Neural crest cell (in vitro differentiated cells): ENCODE measurements at places on chromosomes 3 and 15.
A peak's percentile ranks its signal among the peaks of the same experiment; 100 is the strongest.

DNA sequence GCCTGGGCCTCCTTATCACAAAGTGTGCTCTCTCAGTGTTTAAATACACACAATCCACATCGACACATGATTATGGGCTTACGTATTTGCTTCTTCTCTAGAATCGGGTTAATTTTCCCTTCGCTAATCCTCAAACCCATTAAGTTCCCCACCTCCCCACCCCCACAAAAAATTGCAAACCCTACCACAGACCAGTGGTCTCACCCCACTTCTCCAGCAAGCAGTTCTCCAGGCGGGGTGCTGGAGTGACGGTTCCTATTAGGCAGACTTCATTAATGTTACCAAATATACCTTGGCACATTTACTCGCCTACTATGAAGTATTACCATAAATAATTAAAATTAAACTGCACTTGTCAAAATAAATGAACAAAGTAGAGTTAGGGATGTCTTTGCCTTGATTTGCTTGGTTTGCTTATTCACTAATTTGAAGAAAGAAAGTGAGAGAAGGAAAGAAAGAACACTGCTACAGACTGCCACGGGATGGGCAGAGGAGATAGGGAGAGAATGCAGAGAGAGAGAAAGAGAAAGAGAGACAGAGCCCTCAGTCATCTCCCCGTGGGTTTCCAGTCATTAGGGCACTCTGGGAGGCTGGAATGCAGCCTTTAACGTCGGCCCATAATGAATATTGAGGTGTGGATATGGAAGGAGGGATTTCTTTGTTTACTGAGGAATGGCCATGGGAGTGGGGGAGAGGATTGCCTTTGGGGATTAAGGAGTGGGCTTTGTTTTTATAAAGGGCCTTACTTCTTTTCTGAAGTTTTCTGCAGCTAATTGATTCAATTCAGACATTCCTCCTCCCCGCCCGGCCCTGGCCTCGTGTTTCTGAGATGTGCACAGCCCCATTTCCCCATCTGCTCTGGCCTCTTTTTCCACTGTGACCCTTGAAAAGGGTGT is 39.7 kb upstream of the POLG start:
- no peak overlapping the region for H3K4me3 ChIP-seq
- no peak for DNase-seq
- peaks cover 94% of the 10 kb centered on the region for H3K27me3 ChIP-seq
- H3K4me1 ChIP-seq: peaks cover 6% of the 10 kb centered on the region

DNA sequence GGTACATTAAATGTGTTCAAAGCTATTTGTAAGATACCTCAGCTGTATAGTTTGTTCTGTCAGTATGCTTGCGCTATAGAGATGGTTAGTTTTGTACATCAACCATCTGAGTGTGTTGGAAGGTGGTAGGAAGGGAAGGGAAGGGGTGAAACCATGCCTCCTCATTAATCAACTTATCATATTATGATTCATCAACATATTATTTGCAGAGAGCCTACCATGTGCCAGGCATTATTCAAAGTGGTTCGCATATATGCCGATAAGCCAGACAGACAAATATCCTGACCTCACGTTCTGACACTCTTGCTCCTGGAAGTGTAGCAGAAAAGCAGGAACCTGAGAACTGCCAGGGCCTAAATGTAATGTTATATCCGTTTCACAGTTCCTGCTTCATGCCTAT is 248.1 kb upstream of the NR2E3 start:
- H3K27ac ChIP-seq: peak overlapping the region; percentile 55
- no peaks in the 10 kb centered on the region for H3K36me3 ChIP-seq
- no peaks in the 10 kb centered on the region for H3K4me1 ChIP-seq
- no peak overlapping the region for H3K4me3 ChIP-seq
- H3K27me3 ChIP-seq: no peaks in the 10 kb centered on the region

DNA sequence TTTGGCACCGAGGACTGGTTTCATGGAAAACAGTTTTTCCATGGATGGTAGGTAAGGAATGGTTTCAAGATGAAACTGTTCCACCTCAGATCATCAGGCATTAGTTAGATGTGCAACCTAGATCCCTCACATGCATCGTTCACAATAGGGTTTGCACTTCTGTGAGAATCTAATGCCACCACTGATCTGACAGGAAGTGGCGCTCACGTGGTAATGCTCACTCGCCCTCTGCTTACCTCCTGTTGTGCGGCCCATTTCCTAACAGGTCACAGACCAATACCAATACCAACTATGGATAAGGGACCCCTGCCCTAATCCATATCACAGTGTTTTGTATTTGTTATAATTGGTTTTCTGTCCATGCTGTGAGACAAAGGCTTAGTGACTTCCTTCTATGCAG is 58.9 kb downstream of the SLMAP start:
- peaks cover 7% of the 10 kb centered on the region for H3K36me3 ChIP-seq
- H3K27me3 ChIP-seq: no peaks in the 10 kb centered on the region
- no peak overlapping the region for H3K4me3 ChIP-seq
- no peak overlapping the region for H3K27ac ChIP-seq
- H3K4me1 ChIP-seq: no peaks in the 10 kb centered on the region

GRCh38 chr15:56353740-56354139 is 11.5 kb upstream of the TEX9 start:
- H3K4me1 ChIP-seq: peaks cover 7% of the 10 kb centered on the region
- no peak overlapping the region for H3K4me3 ChIP-seq
- H3K27ac ChIP-seq: no peak overlapping the region
- H3K36me3 ChIP-seq: no peaks in the 10 kb centered on the region
- H3K27me3 ChIP-seq: no peaks in the 10 kb centered on the region

GRCh38 chr3:128107834-128108233 is 15.8 kb downstream of the RUVBL1 start:
- DNase-seq: no peak
- H3K4me1 ChIP-seq: peaks cover 6% of the 10 kb centered on the region
- H3K36me3 ChIP-seq: peaks cover 8% of the 10 kb centered on the region
- no peak overlapping the region for H3K4me3 ChIP-seq
- no peak overlapping the region for H3K27ac ChIP-seq
- no peaks in the 10 kb centered on the region for H3K27me3 ChIP-seq

DNA sequence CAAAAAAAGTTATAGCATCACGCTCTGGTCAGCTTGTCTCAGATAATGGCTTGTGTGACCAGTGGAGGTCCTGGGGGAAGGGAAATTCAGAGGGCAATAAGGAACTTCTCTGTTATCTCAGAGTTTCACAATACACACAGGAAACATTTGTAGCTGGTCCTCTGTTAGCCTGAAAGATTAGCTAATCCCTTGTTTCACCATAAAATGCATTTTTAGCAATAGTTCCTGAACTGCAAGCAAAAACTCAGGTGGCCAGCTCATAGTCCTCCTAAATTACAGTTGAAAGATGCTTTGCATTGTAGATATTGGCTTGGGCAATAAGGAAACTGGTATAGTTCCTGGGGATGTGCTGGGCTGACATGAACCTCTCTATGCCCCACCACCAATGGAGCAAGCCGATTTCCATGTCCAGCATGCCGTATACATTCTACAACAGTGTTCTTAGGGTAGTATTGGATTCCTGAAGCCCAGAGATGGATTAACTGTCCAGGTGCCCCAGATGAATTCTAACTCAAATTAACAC is 141.5 kb upstream of the TBL1XR1 start:
- no peaks in the 10 kb centered on the region for H3K27me3 ChIP-seq
- DNase-seq: no peak
- H3K4me1 ChIP-seq: peaks cover 54% of the 10 kb centered on the region
- H3K27ac ChIP-seq: peak overlapping the region; percentile 8
